ENCODE measurements at places on chromosomes 1 and 21.
A peak's percentile ranks its signal among the peaks of the same experiment; 100 is the strongest.

GRCh38 chr21:44371596-44371995 lies 18.2 kb downstream of the TRPM2 start:
- no peak for DNase-seq

DNA sequence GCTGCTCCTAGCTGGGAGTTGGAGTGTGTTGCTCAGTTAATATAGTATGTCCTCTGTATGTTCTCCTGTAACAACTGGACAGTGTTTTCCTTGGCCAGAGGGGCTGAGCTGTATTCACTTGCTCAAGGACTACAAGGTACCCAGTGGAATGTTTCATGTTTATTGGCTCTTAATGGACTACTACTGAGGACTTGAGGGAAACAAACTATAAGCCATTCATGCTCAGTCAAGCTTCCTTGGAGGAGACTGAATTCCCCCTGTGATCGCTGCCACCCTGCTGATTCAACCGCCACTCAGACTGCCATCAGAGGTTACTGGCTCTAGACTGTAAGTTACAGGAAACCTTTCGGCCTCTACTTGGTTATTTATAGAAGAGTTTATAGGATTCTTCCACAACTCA lies 166.6 kb downstream of the ZC3H11B start:
- no peak for DNase-seq

DNA sequence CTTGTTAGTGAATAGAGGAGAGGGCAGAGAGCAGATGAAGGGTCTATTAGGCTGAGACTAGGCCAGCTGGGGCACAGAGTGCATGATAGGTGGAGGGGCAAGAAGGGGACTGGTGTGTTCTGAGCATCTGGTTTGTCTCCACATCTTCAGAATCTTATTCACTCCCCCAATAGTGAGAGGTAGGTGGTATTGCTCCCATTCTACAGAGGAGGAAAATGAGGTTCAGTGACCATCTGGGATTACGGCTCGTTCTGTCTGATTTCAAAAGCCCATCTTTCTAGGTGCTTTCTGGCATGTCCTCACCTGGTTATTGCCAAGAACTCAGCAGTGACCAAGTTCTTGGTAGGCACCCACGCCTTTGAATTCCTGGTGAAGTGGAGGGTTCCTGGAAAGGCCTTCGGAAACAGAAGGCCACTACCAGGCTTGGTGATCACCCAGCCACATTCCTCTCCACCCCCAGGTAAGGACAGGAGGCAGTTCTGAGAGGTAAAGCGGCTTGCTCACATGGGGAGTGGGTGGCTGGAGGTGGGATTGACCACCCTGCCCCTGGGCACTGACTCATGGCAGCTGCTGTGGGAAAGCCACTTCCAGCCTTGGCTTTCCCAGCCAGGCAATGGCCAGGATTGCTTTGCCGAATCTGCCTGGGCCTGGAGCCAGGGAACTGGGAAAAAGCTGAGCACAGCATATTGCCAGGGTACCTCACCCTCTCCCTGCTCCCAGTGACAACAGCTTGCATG lies 18.8 kb upstream of the CITED4 start:
- no peak for DNase-seq

DNA sequence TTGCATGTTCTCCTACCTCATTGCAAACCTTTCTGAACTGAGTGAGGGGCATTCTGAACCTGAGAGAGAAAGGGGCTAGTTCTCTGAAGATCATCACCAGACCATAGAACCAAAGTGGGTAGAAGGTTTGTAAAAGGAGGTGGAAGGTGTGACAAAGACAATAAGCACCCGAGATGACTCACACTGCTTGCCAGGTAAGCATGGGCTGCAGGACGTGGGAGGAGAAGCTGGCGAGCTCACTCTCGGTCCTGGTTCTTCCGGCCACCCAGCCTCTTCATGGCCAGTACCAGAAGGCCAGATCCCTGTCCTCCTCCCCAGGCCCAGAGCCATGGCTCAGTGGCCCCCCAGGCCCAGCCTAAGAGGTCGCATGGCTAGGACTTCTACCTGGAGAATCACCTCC lies 128.3 kb downstream of the TMEM53 start:
- no peak for DNase-seq

- no peak for DNase-seq
Measured at GRCh38 chr1:240575981-240576662, 35.8 kb downstream of the GREM2 start.

DNA sequence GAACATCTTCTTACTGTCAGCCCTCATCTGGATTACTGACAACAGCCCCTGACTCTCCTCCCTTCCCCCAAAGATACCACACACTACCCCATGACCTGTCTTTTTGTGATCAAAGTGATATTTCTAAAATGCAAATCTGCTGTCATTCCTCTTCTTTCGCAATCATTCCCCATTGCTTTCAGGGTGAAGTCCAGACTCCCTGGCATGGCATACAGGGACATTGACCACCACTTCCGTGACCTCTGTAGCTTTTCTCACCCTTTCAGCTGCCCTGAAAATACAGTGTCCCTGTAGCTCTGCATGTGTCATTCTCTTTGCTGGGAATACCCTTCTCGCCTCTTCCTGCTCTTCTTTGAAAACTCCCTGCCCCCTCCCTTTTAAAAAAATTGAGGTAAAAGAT lies 4.1 kb downstream of the SERINC2 start:
- DNase-seq = no peak

DNA sequence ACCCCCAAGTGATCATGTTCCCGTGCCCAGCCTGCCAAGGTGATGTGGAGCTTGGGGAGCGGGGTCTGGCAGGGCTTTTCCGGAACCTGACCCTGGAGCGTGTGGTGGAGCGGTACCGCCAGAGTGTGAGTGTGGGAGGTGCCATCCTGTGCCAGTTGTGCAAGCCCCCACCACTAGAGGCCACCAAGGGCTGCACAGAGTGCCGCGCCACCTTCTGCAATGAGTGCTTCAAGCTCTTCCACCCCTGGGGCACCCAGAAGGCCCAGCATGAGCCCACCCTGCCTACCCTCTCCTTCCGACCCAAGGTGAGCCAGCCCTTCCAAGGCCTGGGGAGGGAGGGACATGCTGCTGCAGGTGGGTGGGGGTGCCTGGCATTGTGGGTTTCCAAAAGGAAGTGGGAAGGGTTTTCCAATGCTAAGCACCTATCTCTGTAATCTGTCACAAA lies 2.3 kb downstream of the TRIM46 start:
- DNase-seq = no peak

DNA sequence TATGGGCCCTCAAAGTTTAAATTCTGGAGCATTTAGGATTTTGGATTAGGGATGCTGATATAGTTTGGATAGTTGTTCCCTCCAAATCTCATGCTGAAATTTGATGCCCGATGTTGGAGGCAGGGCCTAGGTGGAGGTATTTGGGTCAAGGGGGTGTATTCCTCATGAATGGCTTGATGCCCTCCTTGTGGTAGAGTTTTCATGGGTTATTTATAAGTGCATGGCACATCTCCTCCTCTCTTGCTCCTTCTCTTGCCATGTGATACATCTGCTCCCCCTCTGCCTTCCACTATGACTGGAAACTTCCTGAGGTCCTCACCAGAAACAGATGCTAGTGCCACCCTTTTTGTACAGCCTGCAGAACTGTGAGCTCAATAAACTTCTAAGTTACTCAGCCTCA lies 17.5 kb upstream of the NKAIN1 start:
- no peak for DNase-seq

- no peak for DNase-seq
Measured at GRCh38 chr21:28657566-28657965, 335.1 kb downstream of the LTN1 start.

- DNase-seq = peak; percentile 95
Measured at GRCh38 chr1:31789259-31790065, 25.3 kb upstream of the ADGRB2 start.

DNA sequence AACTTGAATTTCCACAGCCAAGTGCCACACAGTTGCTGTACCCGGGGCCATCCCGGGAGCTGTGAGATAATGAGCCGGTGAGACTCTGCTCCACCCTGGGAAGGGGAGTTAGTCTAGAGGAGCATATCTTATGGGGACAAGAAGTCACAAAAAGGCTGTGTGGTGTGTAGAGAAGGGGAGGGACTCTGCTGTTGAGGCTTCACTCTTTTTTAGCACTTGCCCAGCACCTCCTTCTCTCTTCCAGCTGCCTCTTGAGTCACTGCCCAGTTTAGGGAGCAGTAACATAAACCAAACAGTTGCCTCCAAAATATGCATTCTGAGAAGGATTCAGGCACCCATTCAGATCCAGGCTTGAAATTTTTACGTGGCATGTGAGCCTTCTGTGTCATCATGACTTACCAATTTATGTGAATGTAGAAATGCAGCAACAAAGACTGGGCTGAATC lies 744 bp upstream of the WDR26 start:
- no peak for DNase-seq

DNA sequence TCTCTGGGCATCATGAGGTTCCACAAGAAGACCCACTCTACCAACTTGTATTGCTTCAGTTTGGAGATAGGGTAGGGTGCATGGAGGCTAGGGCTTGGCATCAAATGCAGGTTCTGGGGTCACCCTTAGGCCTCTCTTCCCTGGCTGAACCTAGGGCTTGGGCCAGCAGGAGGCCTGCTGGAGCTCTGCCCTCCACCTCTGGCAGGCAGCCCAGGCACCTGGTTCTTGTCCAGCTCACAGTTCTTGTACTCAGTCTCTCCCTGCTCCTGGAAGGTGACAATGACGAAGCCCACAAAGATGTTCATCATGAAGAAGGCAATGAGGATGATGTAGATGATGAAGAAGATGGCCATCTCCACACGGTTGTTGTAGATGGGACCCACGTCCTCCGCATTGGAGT lies 37.5 kb upstream of the KIF21B start:
- DNase-seq = no peak
